Fibroblast of lung (primary cell): ENCODE measurements at places on chromosomes 6 and 20. TPM values are rescaled to one million over a fixed set of nuclear protein-coding genes. Genes with fewer than 3 reads are reported as not detected.

DNA sequence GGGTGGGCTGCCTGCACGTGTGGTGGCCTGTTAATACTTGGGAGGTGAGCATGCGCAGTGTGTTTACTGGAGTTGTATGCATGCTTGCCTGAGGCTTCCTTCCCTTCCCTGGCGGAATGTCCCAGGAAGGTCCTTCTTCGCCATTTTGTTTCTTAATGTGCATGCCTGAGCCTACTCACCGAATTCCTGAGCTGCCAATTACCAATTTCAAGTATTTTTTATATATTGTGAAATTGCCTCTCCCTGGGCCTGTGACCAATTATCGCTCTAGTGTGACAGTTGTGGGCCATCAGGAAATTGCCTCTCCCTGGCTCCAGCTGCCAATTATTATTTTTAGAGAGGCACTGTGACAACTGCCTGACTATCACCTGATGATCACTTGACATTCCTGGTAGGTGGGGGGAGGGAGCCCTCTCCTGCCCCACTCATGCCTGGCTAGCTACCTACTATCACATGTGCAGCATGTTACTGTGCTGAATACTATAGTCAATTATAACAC lies 70.0 kb downstream of the FAM50B start:
- H3K27me3 ChIP-seq = no peaks in the 10 kb centered on the region
- DNase-seq = peak; percentile 19
- no peak overlapping the region for H3K4me3 ChIP-seq
- H3K36me3 ChIP-seq = no peaks in the 10 kb centered on the region

DNA sequence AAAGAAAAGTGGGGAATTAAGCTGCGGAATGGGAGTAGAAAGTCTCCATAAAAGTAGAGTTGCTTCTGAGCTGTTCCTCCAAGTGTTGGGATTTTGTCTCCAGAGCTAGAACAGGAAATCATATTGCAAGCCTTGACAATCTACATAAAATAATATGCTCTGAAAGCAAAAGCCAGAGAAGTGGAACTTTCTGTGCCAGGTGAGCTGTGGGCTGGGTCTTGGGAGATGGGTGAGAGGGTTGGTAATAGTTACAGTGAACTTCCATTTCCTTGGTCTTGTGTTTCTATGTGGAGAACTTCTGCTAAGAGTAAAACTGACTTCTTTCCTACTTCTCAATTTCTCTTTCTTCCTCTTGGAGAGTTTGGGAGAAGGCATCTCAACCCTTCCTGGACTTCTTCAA lies 6.3 kb upstream of the HMGN4 start:
- H3K27ac ChIP-seq = no peak overlapping the region
- H3K4me1 ChIP-seq = peaks cover 7% of the 10 kb centered on the region
- DNase-seq = no peak
- H3K27me3 ChIP-seq = no peaks in the 10 kb centered on the region
- no peak overlapping the region for H3K4me3 ChIP-seq

DNA sequence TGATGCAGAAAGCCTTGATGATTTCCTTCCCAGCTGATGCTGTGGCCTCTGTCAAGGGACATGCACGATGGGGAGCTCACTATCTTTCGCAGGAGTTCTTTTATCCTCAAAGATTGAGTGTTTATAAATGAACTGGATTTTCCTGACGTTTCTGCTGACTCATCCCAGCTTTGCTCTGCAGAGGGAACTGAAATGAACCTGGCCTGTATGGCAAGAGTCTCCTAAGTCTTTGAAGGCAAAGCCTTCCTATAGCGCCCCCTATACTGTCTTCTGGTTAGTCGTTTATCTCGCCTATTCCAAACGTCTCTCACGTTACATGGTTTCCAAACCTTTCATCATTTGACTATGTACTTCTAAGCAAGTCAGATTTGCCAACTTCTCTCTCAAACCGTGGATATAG lies 565.3 kb downstream of the KIF16B start:
- no peaks in the 10 kb centered on the region for H3K27me3 ChIP-seq
- DNase-seq = peak; percentile 1
- no peaks in the 10 kb centered on the region for H3K36me3 ChIP-seq
- H3K4me3 ChIP-seq = no peak overlapping the region
- no peaks in the 10 kb centered on the region for H3K4me1 ChIP-seq

- DNase-seq = no peak
- H3K27ac ChIP-seq = no peak overlapping the region
- no peak overlapping the region for H3K4me3 ChIP-seq
- no peaks in the 10 kb centered on the region for H3K4me1 ChIP-seq
- peaks cover 4% of the 10 kb centered on the region for H3K27me3 ChIP-seq
Measured at GRCh38 chr20:25005661-25006060, 13.1 kb upstream of the APMAP start.

DNA sequence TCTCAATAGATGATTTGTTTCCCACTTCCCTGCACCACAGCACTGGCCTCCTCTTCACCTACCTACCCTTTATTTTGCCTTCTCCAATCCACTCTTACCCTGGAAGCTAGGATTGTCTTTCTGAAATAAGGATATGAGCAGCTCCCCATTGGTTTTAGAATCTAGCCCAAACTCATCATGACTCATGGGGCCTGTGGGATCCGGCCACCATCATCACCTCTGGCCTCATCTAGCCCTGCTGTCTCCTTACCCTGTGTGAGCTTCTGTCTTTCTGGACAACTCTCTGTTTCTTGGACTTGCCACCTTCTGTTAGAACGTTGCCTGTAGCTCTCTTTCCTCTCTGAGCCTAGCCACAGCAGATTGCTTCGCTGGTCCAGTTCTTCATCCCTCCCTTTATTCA lies 277.1 kb downstream of the PAX1 start:
- no peak for DNase-seq
- H3K4me3 ChIP-seq = no peak overlapping the region
- H3K36me3 ChIP-seq = no peaks in the 10 kb centered on the region
- H3K27ac ChIP-seq = no peak overlapping the region
- H3K27me3 ChIP-seq = no peaks in the 10 kb centered on the region

DNA sequence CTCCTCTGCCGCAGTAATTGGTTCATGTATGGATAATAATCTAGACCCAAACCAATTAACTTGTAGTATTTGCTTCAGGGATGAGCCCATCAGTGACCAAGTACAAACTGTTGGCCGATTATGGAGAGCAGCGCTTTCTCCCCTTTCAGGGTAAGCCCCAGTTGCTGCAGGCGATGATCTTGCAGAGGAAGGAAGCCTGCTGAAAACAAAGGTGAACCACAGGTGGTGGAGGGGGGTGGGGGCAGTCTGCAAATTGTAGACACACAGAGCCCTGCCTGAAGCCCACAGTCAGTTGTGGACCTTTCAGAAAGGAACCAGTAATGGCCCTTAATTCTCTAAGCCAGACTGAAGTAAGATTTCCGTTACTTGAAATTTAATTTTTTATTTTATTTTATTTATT lies 167.9 kb upstream of the JARID2 start:
- no peaks in the 10 kb centered on the region for H3K4me1 ChIP-seq
- no peaks in the 10 kb centered on the region for H3K36me3 ChIP-seq
- no peaks in the 10 kb centered on the region for H3K27me3 ChIP-seq
- no peak for DNase-seq
- H3K4me3 ChIP-seq = no peak overlapping the region

DNA sequence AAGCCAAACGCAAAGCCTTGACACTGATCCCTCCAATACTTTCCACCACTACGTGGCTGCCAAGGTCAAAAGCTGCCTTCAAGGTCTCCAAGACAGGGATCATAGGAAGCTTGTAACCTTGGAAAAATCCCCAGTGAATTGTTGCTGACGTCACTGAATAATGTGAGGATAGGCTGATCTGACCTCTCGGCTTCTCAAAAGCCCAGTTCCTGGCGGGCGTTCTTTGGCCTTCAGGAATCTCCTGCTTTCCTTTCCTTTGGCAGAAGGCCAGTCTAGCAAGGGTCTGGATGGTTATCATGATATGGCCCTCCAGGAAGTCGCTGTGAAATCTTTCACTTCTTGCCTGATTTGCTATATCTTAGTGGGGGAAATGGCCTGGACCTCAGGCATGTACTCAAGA lies 61.4 kb upstream of the TNFAIP3 start:
- H3K4me1 ChIP-seq = no peaks in the 10 kb centered on the region
- no peak for DNase-seq
- H3K4me3 ChIP-seq = no peak overlapping the region
- H3K36me3 ChIP-seq = no peaks in the 10 kb centered on the region
- H3K27ac ChIP-seq = no peak overlapping the region

- no peak overlapping the region for H3K4me3 ChIP-seq
- H3K27ac ChIP-seq = no peak overlapping the region
- H3K27me3 ChIP-seq = no peaks in the 10 kb centered on the region
- no peaks in the 10 kb centered on the region for H3K4me1 ChIP-seq
- no peak for DNase-seq
- no peaks in the 10 kb centered on the region for H3K36me3 ChIP-seq
Measured at GRCh38 chr20:15866916-15867730, 706.1 kb downstream of the KIF16B start.

Gene CD24
- 0.17 and 0.26 TPM in 2 replicates for total RNA-seq

Gene GHRH
- not detected in 2 replicates for total RNA-seq

Gene PRND
- not detected in 2 replicates for total RNA-seq

Gene ELOVL5
- total RNA-seq = 61.6 and 67.7 TPM in 2 replicates
